ENCODE measurements at places on chromosomes 2 and 18. TPM values are rescaled to one million over a fixed set of nuclear protein-coding genes. Genes with fewer than 3 reads are reported as not detected.

DNA sequence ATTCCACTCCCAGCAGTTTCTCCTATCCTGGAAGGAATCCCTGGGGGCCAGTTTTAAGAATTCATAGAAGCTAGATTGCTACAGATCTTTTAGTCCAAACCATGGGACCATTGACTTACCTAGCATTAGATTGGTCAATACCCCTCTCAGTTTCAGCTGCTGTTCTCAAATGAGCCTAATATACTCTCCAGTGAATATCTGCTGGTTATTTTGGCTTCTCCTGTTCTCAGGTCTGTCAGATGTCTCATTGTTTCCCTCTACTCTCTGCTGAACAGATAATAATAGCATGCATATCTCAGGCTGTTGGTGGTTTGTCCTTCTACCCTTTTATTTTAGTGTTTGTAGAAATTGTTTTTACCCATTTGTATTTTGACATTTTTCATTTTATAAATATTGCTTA, 99.5 kb downstream of the FHOD3 start:
- no peak for DNase-seq

DNA sequence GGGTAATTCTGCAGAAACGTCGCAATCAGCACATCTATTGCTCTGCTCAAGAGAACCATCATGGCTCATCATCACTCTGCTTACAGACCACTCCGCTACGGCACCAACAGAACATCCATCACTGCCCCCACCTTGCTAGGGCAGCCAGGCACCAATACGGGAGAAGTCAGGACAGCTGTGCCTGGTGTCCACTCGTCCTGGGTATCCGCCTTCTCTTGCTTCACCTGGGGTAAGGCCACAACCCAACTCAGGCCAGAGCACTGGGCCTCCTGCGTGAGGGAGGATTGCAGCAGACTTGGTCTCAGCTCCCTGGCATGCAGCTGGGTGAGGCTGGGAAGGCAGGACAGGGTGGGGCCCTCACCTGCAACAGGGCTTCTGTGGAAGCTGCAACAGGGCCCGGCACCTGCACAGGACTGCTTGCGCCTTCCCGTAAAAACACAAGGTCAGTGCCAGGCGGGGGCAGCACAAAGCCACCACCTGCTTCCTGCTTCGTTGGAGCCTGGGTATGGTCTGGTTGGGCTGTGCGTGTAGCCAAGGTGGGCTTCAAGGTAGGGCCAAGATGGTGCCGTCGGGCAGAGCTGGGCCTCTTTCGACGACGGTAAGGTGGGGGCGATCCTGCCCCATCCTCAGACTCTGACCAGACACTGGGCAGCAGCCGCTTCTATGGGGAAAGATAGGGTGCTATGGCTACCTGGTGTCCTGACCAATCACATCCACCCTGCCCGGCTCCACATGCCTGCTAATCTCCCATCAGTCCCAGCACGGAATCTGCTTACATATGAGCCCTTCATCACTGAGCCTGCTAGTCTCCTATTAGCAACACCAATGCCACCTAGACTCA, 7.1 kb upstream of the CFAP53 start:
- DNase-seq, result no peak

- DNase-seq, result no peak
Measured at GRCh38 chr2:176317623-176318065, 48.4 kb downstream of the MTX2 start.

The FRZB gene
- total RNA-seq, result 5.5 TPM

- no peak for DNase-seq
Measured at GRCh38 chr18:36744261-36744876, 84.4 kb downstream of the TPGS2 start.
